ENCODE measurements at places on chromosomes 13 and 19.

GRCh38 chr13:54945973-54946372 is 1917.4 kb downstream of the OLFM4 start:
- DNase-seq: no peak

DNA sequence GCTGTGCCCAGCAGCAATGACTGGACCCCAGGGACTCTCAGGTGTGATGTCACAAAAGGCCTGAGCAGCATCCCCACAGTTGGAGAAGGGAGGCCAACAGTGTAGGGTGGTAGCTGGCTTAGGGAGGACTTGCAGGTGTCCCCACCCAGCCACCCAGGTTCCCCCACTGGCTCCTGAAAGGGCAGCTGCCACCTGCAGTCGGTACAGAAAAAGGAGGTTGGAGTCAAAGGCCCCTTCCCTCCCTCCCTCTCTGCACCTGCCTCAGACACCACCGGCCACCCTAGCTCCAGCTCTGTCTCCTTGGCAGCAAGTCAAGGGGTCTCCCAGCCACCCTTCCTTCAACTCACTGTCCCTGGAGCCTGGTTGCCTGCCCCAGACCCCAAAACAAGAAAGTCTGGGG is at the start of gene PCP2:
Gene PCP2 (minus strand): TSS at position 22 of the 400 bp plus-strand sequence. CDS start 262 bp downstream, outside the sequence.
- no peak for DNase-seq

DNA sequence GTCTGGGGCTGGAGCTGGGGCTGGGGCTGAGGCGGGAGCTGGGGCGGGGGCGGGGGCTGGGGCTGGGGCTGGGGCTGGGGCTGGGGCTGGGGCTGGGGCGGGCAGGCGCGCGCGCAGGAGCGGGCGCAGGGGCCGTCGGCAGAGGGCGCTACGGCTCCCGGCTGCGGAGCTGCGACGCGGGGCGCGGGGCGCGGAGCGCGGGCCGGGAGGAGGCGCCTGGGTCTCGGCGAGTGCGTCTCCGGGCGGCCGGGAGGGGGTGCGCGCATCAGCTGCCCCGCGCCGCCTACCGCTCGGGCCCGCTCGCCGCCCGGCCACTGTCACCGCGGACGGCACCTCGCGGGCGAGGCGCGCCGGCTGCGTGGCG is 422 bp upstream of the MTUS2 start:
- DNase-seq: no peak

DNA sequence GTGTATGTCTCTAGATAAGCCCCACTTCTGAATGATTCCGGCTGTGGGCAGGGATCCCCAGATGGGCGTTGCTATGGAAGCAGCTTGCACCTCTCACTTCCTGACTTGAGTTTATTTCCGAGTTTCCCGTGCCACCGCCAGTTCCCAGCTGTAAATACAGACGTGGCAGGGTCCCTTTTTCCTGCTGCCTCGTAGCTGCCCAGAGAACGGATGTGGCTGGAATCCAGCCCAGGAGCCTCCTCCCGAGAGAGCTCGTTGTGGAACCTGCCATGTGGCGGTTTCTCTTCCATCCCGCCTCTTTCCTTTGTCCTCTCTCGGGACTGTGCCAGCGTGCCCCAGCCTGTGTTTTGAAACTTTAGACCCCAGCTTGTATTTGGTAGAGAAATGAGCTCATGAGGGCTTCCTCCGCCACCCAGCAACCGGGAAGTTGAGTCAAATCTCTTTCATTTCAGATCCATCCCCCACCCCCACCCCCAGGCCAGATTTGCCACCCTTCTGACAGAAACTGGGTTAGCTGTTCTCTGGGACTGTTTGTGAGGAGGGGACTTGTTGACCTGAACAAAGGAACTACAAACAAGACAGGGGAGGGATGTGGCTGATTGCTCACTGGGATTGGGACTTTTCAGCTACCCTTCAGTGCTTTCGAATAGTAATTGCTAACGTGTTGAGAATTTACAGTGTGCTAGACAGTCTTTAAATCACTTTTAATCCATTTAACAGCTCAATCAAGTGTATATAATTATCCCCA is 96.6 kb downstream of the SIPA1L3 start:
- DNase-seq: peak; percentile 55

- no peak for DNase-seq
Observed at GRCh38 chr13:32228330-32229041, 86.7 kb downstream of the ZAR1L start.

DNA sequence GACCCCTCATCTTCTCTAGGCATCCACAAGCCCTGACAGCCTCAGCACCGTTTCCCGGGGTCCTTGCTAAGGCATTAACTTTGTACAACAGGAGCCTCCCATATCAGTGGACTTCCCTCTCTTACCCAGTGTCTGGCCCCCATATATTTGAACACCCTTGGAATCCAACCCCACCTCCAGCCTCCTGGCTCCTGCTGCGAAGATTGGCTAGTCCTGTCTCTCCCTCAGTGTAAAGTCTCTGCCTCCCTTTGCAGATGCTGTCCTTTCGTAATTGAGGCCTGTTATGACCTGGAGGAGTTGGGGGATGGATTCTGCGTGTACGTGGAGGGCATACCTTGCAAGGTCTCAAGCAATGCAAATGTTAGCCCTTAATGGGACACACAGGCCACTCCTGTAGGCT is 413.7 kb downstream of the IRS2 start:
- no peak for DNase-seq

DNA sequence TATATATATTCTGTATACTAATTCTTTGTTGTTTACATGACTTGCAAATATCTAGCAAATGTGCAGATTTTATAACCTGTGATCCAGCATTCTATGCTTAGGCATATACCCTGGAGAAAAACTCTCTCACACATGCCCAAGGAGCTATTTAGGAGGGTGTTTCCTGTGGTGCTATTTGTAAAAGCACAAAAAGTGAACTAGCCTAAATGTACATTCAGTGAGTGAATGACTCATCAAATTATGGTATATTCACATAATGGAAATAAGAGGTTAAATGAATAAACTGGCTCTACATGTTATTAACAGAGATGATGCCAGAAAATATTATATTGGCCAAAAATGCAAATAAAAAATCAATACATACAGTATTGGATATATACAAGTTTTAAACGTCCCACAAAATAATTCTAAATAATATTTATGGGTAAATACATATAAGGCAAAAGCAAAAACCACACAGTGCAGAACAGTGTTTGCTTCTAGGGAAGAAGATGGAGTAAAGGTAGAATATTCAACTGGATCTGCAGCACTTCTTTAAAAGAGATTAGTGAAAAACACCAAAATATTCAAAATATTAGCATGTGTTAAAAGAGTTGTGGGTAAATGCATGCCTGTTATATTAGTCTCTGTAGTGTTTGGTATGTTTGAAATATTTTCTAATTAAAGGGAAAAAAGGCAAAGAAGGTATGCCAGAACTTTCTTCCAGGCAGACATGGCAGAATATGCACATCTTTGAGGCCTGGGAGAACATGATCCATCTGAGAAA is 344.7 kb downstream of the KLF5 start:
- no peak for DNase-seq

GRCh38 chr19:44757735-44758505 is 9.4 kb downstream of the BCL3 start:
- peak; percentile 81 for DNase-seq

GRCh38 chr13:110907951-110908898 is 6.6 kb downstream of the ANKRD10 start:
- DNase-seq: no peak

DNA sequence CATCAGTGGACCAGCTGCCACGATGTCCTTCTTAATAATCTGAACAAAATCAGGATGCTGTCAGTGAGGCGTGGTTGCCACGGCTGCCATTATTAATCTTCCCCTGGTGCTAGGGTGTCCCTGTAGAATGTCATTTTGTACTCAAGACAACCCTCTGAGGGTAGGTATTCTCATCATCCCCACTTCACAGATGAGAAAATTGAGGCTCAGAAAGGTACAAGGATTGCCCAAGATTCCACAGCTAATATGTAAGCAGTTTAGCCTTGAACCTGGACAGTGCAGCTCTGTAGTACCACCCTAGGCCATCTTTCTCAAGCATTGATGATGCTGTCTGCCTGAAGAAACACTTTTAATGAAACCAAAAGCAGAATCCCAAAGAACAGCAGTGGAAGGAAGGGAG is 8.1 kb downstream of the PPP2R1A start:
- no peak for DNase-seq

DNA sequence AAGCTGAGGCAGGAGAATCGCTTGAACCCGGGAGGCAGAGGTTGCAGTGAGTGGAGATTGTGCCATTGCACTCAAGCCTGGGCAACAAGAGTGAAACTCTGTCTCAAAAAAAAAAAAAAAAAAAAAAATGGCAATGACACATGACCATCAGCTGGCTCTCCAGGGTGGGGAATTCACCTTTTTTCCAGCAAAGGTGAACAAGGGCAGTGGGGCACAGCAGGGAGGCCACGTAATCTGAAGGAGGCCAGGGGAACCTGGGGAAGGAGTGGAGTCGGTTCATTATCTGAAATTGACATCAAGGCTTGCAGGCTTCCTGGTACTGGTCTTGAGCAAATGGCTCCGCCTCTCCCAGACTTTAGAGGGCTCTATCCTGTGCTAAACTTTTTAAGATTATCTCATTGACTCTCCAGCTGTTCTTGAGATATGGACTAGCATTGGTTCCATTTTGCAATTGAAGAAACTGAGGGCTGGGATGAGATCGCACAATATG is 28.1 kb downstream of the KEAP1 start:
- no peak for DNase-seq

DNA sequence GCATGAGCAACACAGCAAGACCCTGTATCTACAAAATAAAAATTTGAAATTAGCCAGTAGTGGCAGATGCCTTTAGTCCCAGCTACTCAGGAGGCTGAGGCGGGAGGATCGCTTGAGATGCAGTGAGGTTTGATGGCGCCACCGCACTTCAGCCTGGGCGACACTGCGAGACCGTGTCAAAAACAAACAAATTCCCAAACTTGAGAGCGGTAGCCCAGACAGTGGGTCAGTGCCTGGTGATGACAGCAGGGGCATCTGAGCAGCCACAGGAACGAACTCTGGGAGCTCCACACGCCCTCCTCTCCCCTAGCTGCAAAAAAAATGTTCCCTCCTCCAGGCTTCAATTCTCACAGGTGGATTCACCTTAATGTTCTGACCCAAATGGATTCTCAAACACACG is 14.1 kb downstream of the ZNF490 start:
- DNase-seq: no peak

DNA sequence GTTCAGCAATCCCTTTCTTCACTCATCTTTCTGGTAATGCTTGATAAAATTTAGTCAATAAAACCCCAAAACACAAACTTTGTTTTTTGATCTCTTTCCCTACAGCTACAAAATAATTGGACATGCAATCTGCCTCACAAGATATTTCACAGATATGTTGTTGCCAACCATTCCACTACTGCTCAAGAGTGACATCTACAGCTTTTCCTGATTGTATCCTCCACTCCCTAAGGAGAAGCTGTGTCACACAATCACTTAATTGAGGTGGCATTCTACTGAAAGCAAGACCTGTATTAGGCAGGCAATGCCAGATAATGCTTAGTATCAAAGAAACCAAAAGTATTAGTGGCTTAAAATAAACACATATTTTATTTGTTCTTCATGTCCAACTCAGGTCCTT is 1646.2 kb upstream of the SPRY2 start:
- no peak for DNase-seq

DNA sequence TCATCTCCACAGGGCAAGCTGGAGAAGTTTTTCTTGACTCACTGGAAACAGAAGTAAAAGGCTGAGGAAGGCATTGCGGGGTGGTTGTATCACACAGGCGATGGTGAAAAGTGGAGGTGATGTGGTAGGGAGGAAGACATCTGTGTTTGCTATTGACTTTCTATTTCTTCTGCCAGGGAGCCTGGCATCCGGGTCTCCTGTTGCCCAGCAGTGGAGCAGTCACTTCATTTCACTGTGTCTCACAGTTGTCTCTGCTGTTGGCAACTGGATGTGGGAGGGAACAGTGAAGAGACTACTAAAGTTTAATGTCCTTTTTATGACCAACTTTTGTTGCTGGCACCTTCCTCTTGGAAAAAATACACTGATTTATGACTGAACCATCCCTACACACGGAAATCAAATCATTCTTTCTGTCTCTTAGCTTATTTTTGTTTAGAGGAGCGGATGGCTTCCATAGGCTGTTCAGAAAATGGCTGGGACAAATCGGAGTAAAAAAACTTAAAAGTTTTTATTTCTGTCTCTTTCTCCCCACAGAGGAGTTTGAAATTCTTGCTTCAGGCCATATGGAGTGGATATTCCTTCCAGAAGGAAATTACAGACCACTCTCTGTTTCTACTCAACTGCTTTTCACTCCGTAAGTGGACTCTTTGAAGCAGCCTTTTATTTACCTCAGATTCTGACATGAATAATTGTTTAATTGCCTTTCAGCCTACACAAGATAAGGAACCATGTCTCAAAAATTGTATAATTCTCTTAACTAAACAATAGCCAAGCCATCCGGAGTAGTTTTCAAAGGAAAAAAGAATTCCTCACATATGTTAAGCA is 23.8 kb upstream of the MEDAG start:
- DNase-seq: peak; percentile 32

- no peak for DNase-seq
Observed at GRCh38 chr13:28268800-28269223, 130.5 kb downstream of the PAN3 start.

GRCh38 chr19:13951799-13952153 is 533 bp upstream of the DCAF15 start:
- no peak for DNase-seq

GRCh38 chr19:9939301-9939913 is 3.1 kb upstream of the OLFM2 start:
- DNase-seq: no peak

- no peak for DNase-seq
Observed at GRCh38 chr13:44230071-44230470, 143.6 kb upstream of the SERP2 start.

DNA sequence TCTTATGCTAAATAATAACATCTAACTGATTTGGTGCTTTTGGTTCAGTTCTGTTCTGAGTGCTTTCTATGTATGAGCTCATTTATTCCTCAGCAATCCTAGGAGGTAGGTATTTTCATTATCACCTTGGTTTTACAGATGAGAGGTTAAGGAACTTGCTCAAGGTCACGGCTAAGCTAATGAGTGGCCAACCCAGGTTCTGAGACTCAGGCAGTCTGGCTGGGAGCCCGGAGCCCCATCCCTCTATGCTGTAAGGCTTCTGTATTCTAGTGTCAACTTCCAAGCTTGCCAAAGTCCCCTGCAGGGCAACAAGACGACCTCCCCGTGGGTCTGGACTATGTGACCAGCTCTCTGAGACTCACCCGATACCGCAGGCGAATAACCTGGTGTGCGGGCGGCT is 60.5 kb downstream of the PARP4 start:
- no peak for DNase-seq

- no peak for DNase-seq
Observed at GRCh38 chr13:91238036-91238435, 109.5 kb upstream of the MIR17HG start.

GRCh38 chr19:41445575-41445974 is 2.6 kb downstream of the ERICH4 start:
- DNase-seq: no peak

GRCh38 chr19:10976131-10976892 is 15.5 kb downstream of the SMARCA4 start:
- DNase-seq: no peak

GRCh38 chr13:110261166-110262081 is 45.5 kb downstream of the COL4A1 start:
- no peak for DNase-seq

Measured in uterus (tissue), 4 donors.